ENCODE measurements at places on chromosomes 2 and 18. TPM values are rescaled to one million over a fixed set of nuclear protein-coding genes. Genes with fewer than 3 reads are reported as not detected.

EPHA4 gene
- 59.1 TPM for polyA plus RNA-seq

SERPINB3 gene
- 0.17 TPM for polyA plus RNA-seq

SP140 gene
- polyA plus RNA-seq = 0.74 TPM

NMUR1 gene
- 0.38 TPM for polyA plus RNA-seq

SLC19A3 gene
- 9.3 TPM for polyA plus RNA-seq

PIEZO2 gene
- 17.6 TPM for polyA plus RNA-seq

B3GNT7 gene
- polyA plus RNA-seq = 2.8 TPM

ONECUT2 gene
- polyA plus RNA-seq = 0.11 TPM

LYPD6 gene
- polyA plus RNA-seq = 18.2 TPM
